ENCODE measurements at places on chromosomes 1 and 21.
A peak's percentile ranks its signal among the peaks of the same experiment; 100 is the strongest.

- peak; percentile 46 for DNase-seq
These were observed 24.7 kb downstream of the HMGCS2 start for GRCh38 chr1:119743776-119744597.

DNA sequence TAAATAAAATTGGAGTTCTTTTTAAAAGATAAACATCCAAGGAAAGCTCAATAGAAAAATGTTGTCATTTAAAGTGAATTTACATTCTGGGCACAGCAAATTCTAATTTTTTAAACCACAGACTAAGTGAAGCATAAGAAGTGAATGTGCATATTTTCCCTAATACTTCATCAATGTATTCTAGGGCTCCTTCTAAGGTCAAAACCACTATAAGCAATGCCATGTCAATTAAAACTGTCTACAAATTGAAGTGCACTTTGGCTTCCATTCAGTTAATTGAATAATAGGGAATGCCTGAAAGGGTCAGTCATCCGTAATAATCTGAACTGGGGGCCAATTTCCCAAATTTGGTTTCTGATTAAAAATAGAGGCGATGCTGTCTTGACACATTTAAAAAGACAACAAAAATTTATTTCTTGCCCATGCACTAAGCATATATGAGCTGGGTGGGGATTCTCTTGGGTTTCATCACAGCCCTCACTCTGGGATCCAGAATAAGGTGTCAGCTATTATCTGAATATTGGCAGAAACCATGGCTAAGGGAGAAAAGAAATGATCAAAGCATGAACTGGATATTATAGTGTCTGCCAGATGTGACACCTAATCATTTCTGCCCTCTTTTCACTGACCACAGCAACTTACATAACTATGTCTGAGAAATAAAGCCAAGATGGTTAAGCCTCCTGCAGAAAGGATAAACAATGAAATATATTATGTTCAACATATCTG lies 660.6 kb upstream of the B3GALT2 start:
- no peak for DNase-seq

DNA sequence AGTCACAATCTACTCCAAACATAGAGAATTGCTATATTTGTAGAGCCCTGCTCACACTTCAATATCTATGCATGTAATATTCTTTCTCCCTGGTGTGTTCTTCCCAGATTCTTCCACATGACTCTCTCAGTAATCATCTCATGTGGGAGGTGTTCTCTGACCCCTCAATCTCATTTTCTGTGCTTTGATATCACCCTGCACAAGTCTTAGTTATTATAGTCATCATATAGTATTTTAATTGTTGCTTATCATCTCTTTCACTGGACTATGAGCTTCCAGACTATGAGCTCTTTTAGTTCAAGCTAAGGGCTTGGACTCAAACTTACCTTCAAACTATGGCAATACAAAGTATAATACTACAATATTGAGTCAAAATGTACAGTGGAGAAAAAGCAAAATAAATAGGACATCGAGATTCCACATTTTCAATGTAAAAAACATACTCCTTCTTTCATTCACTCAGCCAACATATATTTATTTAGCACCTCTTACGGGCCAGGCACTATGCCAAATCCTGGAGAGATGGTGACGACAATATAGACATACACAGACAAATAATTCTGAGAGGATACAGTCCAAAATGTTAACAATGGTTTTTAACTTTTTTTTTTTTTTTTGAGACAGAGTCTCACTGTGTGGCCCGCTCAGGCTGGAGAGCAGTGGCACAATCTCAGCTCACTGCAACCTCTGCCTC lies 12.7 kb downstream of the TESK2 start:
- DNase-seq = no peak

GRCh38 chr1:174243451-174244000 lies 84.2 kb downstream of the RABGAP1L start:
- no peak for DNase-seq

GRCh38 chr1:203126151-203126865 lies 1.2 kb upstream of the ADORA1 start:
- no peak for DNase-seq

DNA sequence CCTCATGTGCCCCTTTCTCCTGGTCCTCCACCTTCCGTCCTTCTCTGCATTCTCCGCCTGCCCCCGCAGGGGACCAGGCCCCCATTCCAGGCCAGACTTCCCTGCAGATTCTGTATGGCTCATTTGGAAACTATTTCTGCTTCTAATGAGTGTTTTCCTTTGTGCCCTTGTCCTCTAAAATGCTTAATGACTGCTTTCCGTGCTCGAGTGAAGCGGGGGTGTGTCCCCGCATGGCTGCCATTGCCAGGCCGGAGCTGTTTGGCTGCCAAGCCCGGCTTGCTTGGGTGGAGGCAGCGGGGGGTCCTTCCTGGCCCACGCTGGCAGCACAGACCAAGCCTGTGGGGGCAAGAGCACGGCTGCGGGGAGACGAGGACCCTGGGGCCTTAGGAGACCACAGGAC lies 299.3 kb upstream of the VAMP3 start:
- DNase-seq = no peak

DNA sequence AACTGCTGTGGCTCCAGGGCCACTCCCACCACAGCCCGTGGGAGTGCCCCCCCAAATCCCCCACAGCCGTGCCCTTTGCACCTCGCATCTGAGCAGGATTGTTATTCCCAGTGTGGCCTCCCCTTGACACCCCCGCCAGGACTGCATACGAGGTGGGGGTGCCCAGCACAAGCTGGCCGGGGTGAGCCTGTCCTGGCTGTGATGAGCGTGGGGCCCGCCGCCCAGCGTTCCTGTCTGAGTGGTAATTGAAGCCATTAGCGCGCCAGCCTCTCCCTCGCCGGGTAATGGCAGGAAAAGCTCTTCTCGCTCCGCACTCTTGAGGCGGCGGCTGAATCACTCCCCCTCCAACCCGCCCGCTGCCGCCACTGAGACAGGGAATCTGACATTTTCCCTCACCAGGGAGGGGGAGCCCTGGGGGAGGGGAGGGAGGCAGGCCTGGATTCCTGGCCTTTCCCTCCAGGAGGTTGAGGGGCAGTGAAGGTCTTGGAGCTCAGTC lies 27.7 kb downstream of the PTPRF start:
- DNase-seq = no peak

- no peak for DNase-seq
These were observed 7.3 kb downstream of the TMEM35B start for GRCh38 chr1:34977858-34978257.

DNA sequence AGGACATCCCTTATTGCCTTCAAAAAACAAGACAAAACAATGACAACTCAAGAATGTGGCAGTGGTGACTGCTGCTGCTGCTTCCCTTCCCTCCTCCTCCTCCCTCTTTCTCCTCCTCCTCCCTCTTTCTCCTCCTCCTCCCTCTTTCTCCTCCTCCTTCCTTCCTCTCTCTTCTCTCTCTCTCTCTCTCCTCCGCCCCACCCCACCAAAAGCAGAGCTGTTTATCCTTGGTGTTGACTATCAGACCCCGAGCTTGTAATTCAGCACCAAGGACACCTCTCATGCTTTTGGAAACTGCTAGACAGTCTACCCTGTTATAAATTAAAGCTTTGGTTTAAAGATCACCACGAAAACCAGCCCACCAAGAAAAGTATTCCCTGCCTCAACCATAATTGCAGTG lies 72.4 kb upstream of the IFNAR2 start:
- DNase-seq = no peak

GRCh38 chr1:96238426-96238825 lies 483.2 kb upstream of the PTBP2 start:
- DNase-seq = no peak

- no peak for DNase-seq
These were observed 59.8 kb downstream of the CRB1 start for GRCh38 chr1:197327776-197328364.

DNA sequence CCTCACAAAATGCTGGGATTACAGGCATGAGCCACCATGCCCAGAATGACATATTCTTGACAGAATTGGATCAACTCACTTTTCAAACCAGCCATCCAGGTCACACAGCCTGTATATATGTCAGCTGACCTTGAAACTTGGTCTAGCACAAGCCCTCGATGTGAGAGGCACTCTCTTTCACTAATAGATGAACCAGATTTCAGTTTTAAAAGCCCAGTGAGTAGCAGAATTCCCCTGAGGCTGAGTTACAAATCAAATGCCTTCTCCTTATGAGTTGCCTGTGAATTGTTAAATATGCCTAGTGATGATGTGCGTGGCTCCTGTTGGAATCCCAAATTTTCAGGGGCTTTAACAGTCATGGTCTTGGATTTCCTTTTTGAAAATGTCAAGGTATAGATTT lies 88.7 kb downstream of the CD247 start:
- DNase-seq = no peak

DNA sequence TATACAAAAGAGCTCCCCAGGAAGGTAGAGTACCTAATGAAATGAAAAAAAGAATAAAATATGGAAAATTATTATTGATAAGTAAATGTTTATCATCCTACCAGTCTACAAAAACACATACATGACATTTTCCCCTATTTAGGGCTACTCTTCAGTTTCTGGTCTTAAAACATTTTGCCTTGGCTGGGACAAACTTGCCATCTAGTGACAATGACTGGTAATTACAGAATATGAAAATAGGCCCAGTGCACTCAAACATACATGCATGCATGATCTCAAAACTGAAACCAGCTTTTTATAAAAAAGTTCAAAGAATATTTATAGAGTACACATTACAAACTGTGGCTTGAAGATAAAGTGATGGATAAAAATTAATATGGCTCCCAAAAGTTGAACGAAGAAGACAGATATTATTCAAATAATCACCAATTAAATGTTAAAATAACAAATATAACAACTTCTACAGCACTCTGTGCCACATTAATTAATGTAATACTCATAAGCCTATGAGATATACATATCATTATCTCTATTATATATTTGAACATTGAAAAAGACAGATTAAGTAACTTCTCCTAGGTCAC lies 10.5 kb upstream of the RNPC3 start:
- DNase-seq = no peak
